ENCODE measurements at places on chromosomes 5 and 9.
A peak's percentile ranks its signal among the peaks of the same experiment; 100 is the strongest.

DNA sequence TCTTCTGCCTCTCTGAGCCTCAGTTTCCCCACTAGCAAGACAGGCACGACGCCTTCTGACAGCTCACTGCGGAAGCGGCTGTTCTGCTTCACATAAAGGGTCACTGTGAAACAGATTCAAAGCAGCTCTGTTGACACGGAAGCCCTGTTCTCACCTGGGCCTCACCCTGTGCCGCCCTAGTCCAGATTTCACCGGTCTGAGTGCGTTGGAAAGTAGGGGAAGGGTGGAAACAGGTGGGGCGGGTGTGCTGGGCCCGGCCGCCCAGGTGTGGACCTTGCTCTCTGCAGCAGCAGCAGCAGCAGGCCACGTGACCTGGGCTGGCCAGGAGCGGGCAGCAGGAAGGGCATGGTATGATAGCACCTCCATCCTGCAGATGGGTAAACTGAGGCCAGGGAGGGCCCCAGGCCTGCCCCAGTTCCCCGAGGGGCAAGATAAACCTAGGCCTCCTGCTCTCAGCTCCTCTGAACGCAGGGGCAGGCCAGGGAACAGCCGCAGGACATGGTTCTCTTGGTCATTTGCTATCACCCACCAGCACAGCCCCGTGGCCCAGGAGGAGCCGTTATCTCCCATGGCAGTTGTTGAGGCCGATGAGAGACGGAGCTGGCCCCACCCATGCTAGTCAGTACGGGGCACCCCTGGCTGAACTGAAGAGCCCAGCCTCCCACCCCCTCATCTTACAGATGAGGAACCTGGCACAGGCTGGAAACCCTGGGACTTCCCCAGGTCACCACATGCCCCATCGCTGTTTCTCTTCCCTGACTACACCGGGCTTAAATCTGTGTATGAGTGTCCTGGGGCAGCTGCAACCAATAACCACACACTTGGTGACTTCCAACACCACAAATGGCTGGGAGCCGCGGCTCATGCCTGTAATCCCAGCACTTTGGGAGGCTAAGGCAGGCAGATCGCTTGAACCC lies 12.1 kb downstream of the PTGES2 start:
- no peak for DNase-seq

- no peak for DNase-seq
These were observed 46.7 kb upstream of the UBQLN1 start for GRCh38 chr9:83754383-83754977.

- no peak for DNase-seq
These were observed 50.4 kb downstream of the MAST4 start for GRCh38 chr5:66646570-66646969.

DNA sequence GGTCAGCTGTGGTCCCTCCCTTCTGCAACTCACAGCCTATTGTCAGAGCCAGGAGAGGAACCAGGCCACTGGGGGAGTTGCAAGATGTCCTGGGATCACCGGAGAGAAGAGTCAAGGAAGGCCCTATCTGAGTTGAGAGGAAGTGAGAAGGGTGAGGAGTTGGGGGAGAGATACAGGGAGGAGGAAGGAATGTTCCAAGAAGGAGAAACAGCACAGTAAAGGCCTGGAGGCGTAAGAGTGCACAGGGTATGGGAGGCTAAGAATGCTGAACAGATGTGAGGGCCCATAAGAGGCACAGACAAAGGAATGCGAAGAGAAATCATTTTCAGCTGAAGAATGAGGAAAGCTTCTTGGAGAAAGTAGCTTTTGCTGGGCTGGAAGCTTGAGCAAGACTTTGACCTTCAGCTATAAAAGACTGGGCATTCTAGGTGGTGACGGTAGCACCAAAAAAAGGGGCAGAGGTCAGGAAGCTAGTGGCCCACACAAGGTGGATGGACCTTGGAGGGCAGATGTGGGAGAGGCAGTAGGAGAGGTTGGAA lies 21.6 kb upstream of the CSF1R start:
- peak; percentile 27 for DNase-seq

DNA sequence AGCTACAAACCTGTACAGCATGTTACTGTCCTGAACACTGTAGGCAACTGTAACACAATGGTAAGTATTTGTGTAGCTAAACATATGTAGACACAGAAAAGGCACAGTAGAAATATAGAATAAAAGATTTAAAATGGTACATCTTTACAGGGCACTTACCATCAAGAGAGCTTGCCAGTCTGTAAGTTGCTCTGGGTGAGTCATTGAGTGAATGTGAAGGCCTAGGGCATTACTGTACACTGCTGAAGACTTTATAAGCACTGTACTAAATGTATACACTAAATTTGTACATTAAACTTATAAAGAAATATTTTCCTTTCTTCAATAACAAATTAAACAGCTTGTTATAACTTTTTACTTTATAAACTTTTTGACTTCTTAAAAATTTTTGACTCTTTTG lies 20.5 kb downstream of the ADRB2 start:
- DNase-seq, result no peak

DNA sequence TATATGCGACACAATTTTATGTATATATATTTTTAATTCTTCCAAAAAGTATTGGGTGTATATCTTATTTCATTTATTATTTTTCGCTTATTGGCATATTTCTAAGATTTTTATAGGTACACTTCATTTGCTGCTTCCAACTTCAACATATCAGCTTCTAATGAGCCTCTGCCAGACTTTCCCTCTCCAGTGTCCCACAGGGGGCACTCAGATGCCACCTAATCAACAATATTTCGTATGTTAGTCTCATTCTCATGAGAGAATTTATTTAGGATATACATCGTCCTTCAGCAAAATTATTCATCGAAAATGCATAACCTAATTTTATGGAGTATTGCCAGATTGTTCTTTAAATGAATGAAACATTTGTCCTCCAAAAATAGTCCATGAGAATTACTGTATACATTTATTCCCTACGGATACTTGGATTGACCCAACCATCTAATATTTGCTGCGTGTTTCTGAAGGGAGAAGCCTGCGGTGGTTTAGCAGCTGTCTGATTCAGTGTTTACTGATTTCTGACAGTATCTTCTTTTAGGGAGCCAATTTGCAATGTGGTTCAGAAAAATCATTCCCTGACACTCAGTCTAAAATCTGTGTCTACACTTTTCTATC lies 100.6 kb upstream of the SELENOP start:
- DNase-seq, result peak; percentile 13

DNA sequence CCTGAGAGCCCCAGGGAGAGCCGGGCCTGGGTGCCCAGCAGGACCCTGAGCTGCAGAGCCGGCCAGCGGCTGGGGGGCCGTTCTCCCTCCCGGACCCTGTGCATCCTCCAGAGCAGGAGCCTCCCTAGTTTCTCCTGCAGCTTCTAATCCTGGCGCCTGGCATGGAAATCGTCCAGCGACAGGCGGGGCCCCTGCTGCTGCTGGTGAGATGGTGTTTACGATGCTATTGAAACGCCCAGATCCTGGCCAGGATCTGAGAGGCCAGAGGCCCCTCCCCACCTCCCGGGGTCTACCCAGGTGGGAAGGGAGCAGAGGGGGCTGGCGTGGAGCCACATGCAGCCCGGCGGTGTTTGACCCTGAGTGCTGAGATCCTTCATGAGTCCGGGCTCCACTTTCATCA lies 38.2 kb upstream of the CEP72 start:
- no peak for DNase-seq

DNA sequence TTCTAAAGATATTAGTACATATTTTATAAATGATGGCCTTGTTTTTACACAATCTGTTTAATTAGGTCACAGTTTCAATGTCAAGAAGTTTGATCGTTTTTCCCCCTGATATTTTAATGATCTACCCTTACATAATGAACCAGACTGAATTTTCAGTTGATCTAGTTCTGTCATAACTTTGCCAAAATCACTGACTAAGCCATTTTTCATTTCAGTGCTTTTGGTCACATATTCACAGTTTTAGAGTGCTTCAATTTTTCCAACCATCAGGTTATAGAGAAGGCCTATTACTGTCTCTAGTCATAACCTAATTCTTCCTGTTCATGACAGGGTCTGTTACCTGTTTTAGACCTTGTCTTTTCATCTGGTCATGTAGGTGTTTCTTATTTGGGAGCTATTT lies 577.9 kb upstream of the PTPRD start:
- DNase-seq, result no peak
